ENCODE measurements at places on chromosomes 3 and 15. TPM values are rescaled to one million over a fixed set of nuclear protein-coding genes. Genes with fewer than 3 reads are reported as not detected.
A peak's percentile ranks its signal among the peaks of the same experiment; 100 is the strongest.

RASGRF1 gene
- total RNA-seq = 0.39 TPM

CP gene
- total RNA-seq = 2.8 TPM

CHAC1 gene
- total RNA-seq = 124 TPM

DLL4 gene
- total RNA-seq = 0.31 TPM

CSTA gene
- total RNA-seq = not detected

ZNF80 gene
- not detected for total RNA-seq

TMEM45A gene
- 7.0 TPM for total RNA-seq

LPCAT4 gene
- total RNA-seq = 36.8 TPM

FOXP1 gene
- total RNA-seq = 32.9 TPM

DNA sequence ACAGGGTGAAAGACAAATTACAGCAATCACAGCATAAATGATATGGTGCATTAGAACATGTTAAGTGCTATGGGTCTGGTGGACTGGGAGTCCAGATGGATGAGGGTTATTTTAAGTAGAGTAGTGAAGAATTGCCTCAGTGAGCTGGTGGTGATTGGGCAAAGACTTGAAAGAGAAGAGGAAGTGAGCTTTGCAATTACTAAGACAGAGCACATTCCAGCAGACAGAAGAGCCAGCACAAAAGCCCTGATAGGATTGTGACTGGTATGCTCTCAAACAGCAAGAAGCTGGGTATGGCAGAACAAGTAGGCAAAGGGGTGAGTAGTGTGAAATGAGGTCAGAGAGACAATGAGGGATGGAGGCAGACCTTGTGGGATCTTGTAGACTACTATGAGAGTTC is 2.1 kb upstream of the ACKR4 start:
- no peak overlapping the region for H3K4me3 ChIP-seq
- H3K4me1 ChIP-seq = no peaks in the 10 kb centered on the region
- H3K27me3 ChIP-seq = no peaks in the 10 kb centered on the region
- H3K36me3 ChIP-seq = no peaks in the 10 kb centered on the region
- peak; percentile 55 for DNase-seq

GRCh38 chr3:133949438-133949837 is 53.8 kb upstream of the RAB6B start:
- no peaks in the 10 kb centered on the region for H3K36me3 ChIP-seq
- peak; percentile 24 for DNase-seq
- H3K4me3 ChIP-seq = no peak overlapping the region
- no peaks in the 10 kb centered on the region for H3K27me3 ChIP-seq

DNA sequence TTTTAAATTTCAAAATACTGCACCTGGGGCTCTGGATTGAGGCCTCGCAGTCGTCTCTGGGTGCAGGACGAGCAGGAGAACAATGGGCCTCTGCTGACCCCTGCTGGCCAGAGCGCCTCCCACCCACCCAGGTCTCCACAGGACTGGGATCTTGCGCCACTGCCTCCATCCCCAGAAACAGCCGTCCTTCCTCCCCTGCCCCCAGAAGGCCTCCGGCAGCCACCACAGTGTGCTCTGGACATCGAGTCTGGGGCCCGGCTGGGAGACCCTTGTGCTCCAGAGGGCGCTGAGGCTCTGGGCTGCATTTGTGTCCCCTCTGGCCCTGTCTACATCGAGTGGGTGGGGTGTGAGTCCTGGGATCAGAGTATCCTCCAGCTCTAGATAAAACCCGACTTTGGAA is 6.7 kb upstream of the ACSBG1 start:
- peaks cover 25% of the 10 kb centered on the region for H3K4me1 ChIP-seq
- H3K27me3 ChIP-seq = no peaks in the 10 kb centered on the region
- no peak overlapping the region for H3K27ac ChIP-seq
- no peak overlapping the region for H3K4me3 ChIP-seq
- no peaks in the 10 kb centered on the region for H3K36me3 ChIP-seq
- peak; percentile 91 for DNase-seq

DNA sequence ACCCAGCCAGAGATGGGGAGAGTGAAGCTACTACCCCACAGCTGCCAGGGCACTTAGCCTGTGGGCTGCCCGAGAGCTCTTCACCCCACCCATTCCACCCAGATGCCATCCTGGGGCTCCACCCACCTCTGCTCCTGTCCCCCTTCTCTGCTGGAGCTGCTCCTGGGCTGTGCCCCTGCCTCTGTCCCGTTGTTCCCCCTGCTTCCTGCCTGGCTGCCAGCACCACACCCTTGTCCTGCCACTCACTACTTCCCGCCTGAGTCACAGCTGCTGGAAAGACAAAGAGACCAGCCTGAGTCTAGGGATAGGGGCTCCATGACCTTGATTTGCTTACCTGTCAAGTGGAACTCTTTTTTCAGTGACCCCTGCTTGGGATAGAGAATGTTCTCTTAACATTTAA is 12.4 kb downstream of the GNAI2 start:
- H3K27ac ChIP-seq = no peak overlapping the region
- H3K4me1 ChIP-seq = peaks cover 25% of the 10 kb centered on the region
- no peaks in the 10 kb centered on the region for H3K27me3 ChIP-seq
- no peak for DNase-seq

DNA sequence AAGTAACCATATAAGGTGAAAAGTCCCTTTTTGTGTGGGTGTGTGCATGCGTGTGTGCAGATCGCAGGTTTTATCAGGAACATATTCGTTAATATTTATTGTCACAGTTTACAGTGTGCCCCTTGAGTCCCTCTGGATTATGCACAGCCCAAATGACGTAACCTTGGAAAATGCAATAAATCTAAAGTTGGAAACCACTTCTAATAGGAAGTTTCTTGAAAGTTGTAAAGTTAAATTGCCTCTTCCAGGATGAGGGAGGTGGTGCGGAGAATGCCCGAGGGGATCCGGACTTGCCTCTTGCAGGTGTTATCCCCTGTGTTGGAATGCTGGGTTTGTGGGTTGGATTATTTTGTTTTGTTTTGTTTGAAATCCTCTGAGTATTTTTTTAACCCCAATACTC is 143.3 kb downstream of the CMSS1 start:
- no peak for DNase-seq
- no peaks in the 10 kb centered on the region for H3K27me3 ChIP-seq
- no peaks in the 10 kb centered on the region for H3K36me3 ChIP-seq
- no peak overlapping the region for H3K4me3 ChIP-seq
- H3K4me1 ChIP-seq = no peaks in the 10 kb centered on the region

GRCh38 chr15:26773917-26774316 is 1.1 kb upstream of the GABRB3 start:
- DNase-seq = peak; percentile 82
- no peaks in the 10 kb centered on the region for H3K36me3 ChIP-seq
- no peaks in the 10 kb centered on the region for H3K27me3 ChIP-seq
- no peak overlapping the region for H3K27ac ChIP-seq

DNA sequence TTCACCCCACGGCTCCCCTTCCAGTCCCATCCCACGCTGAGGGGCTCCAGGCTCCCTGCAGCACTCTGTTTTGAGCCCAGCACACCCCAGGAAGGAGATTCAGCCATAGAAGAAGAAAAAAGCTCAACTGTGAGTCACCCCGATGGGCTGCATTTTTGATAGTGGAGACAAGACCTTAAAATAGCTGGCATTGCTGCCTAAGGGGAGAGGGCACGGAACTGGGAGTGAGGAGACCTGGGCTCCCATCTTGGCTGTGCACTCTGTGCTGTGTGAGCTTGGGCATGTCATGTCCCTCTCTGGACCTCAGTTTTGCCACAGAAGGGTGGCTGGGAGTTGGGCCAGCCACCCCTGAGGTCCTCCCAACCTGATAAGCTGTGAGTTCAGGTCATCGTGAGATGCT is 57.2 kb upstream of the SMAD6 start:
- DNase-seq = no peak
- no peak overlapping the region for H3K27ac ChIP-seq
- H3K4me3 ChIP-seq = no peak overlapping the region

GRCh38 chr3:44424758-44425157 is 52.7 kb downstream of the ZNF445 start:
- H3K4me3 ChIP-seq = no peak overlapping the region
- DNase-seq = no peak
- H3K27ac ChIP-seq = no peak overlapping the region
- H3K36me3 ChIP-seq = no peaks in the 10 kb centered on the region

DNA sequence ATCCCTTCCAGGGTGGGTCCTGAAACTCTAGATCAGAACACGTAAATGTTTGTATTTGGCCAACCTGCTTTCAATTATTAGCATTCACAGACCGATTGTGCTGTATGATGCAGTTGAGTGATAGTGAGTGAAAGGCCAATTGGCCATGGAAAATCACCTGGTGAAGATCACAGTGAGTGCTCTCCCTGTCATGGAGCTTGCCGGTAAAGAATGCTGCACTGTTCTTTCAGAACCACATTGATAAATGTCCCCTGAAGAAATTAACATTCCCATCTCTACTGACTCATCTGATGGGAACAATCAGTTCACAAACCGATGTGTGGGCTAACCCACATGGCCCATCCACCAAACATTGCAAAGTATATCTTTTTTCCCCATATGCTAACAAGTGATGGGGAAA is 324.8 kb upstream of the TBL1XR1 start:
- H3K4me1 ChIP-seq = peaks cover 8% of the 10 kb centered on the region
- DNase-seq = no peak
- H3K27me3 ChIP-seq = no peaks in the 10 kb centered on the region
- no peak overlapping the region for H3K4me3 ChIP-seq
- no peaks in the 10 kb centered on the region for H3K36me3 ChIP-seq

GRCh38 chr3:196706327-196706726 is 5.7 kb downstream of the CEP19 start:
- no peak overlapping the region for H3K27ac ChIP-seq
- peaks cover 9% of the 10 kb centered on the region for H3K27me3 ChIP-seq
- H3K36me3 ChIP-seq = no peaks in the 10 kb centered on the region

DNA sequence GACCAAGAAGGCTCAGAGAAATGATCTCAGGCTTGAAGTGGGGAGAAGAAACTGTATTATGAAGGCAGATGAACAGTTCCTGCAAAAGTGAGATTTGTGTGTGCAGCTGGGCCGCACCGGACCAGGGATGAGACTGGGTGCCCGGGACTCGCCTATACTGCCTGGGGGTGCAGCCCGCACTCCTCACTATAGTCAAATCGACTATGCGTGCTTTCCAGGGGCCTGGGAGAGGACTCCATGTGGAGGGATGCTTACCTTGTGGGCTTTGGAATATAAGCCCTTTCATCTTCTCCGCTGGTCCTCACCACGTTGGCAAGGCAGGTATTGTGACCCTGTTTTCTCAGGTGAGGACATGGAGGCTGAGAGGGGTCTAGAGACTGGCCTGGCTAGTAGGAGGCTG is 32.9 kb upstream of the APOD start:
- no peaks in the 10 kb centered on the region for H3K36me3 ChIP-seq
- H3K4me1 ChIP-seq = no peaks in the 10 kb centered on the region
- H3K4me3 ChIP-seq = no peak overlapping the region
- DNase-seq = no peak
- no peaks in the 10 kb centered on the region for H3K27me3 ChIP-seq
- no peak overlapping the region for H3K27ac ChIP-seq

GRCh38 chr3:45646051-45646585 is 43.1 kb upstream of the SACM1L start:
- 0 out of 2 replicates have a peak overlapping the region, but pooled peaks have one; percentile 39 for H3K27ac ChIP-seq
- no peak overlapping the region for H3K4me3 ChIP-seq
- no peaks in the 10 kb centered on the region for H3K27me3 ChIP-seq
- DNase-seq = no peak
- no peaks in the 10 kb centered on the region for H3K36me3 ChIP-seq

DNA sequence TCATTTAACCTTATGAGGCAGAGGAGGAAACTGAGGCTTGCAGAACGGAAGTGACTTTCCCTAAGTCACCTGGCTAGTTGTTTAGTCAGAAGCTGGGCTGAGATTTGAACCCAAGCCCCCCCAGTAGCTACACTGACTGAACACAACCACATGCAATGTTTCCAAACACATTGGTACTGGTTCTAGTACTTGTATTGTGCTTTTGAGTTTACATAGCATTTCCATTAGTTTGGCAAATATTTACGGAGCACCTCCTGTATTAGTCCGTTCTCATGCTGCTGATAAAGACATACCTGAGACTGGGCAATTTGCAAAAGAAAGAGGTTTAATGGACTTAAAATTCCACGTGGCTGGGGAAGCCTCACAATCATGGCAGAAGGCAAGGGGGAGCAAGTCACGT is 56.3 kb upstream of the ITGA11 start:
- H3K27me3 ChIP-seq = no peaks in the 10 kb centered on the region
- no peak for DNase-seq
- no peak overlapping the region for H3K4me3 ChIP-seq
- H3K36me3 ChIP-seq = no peaks in the 10 kb centered on the region
- no peak overlapping the region for H3K27ac ChIP-seq

- peaks cover 4% of the 10 kb centered on the region for H3K36me3 ChIP-seq
- H3K4me1 ChIP-seq = peaks cover 26% of the 10 kb centered on the region
- DNase-seq = peak; percentile 81
- no peak overlapping the region for H3K27ac ChIP-seq
- no peaks in the 10 kb centered on the region for H3K27me3 ChIP-seq
Observed at GRCh38 chr15:40782609-40783227, 12.9 kb downstream of the C15orf62 start.

DNA sequence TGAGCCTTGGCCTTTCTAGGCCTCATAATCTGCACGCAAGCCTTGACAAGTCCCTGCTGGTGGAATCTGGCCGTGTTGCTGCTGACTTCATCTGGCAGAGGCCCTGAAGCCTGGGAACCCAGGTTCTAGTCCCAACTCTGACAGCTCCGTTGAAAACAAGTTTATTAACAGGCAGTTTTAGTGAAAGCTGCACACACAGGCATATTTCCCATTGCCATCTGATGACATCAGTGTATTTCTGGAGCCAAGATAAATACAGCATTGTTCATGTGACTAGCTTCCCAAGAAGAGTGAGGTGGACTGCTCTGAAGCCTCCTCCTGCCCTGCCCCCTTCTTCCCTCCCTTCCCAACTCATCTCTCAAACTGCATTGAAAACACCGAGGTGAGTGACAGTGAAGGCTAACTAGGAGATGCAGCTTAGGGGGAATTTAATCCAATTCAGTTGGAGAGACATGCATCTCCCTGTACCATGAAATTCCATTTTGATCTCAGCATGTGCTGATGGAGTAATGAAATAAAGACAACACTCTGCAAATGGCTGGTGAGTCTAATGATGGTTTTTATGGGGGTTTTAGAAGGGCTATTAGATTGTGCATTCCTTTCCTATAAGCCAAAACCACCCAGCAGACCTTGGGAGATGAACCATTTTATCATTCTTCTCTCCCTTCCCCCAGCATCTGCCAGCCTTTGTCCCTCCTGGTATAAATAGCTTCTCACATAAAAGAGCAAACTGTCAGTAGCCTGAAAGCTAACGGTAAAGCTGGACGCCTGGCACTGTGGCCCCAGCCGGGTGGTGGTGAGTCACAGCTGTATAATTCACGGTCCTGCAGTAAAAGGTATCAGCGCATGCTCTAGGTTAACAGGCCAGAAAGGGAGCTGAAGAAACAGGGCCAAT is 38.0 kb downstream of the PRICKLE2 start:
- H3K27ac ChIP-seq = no peak overlapping the region
- H3K4me1 ChIP-seq = peaks cover 7% of the 10 kb centered on the region
- no peaks in the 10 kb centered on the region for H3K36me3 ChIP-seq
- no peaks in the 10 kb centered on the region for H3K27me3 ChIP-seq
- H3K4me3 ChIP-seq = no peak overlapping the region

GRCh38 chr3:9653565-9654248 is 4.4 kb downstream of the MTMR14 start:
- no peak overlapping the region for H3K27ac ChIP-seq
- 0 out of 2 replicates have a peak, but pooled peaks cover 5% of the 10 kb centered on the region for H3K4me1 ChIP-seq
- H3K27me3 ChIP-seq = no peaks in the 10 kb centered on the region
- DNase-seq = no peak
- no peak overlapping the region for H3K4me3 ChIP-seq
- peaks cover 11% of the 10 kb centered on the region for H3K36me3 ChIP-seq

- peak; percentile 84 for DNase-seq
- H3K4me3 ChIP-seq = peak overlapping the region; percentile 83
- no peaks in the 10 kb centered on the region for H3K36me3 ChIP-seq
- H3K4me1 ChIP-seq = peaks cover 12% of the 10 kb centered on the region
- H3K27ac ChIP-seq = no peak overlapping the region
- peaks cover 94% of the 10 kb centered on the region for H3K27me3 ChIP-seq
Observed at GRCh38 chr3:186193534-186194450, 84.9 kb upstream of the ETV5 start.
